NCI-H2107 (cell line): ENCODE measurements at places on chromosomes 2 and 18.
A peak's percentile ranks its signal among the peaks of the same experiment; 100 is the strongest.

DNA sequence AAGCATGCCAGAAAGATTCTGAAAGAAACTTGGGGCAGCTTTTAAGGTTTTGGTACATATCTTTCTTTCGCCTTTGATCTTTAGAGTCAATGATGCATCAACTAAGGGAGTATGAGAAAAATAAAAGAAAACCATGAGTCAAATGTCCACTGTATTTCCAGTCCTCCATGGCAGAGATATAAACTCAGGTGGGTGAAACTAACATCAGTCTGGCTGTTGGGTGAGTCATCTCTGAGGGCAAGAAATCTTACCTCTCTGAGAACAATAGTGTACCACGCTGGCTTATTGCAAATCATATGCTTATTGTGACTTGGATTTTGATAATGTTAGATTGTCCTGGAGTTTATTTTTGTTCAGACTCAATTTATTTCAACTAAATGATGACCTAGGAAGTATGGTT is 521.0 kb downstream of the PLCL1 start:
- no peak for DNase-seq

DNA sequence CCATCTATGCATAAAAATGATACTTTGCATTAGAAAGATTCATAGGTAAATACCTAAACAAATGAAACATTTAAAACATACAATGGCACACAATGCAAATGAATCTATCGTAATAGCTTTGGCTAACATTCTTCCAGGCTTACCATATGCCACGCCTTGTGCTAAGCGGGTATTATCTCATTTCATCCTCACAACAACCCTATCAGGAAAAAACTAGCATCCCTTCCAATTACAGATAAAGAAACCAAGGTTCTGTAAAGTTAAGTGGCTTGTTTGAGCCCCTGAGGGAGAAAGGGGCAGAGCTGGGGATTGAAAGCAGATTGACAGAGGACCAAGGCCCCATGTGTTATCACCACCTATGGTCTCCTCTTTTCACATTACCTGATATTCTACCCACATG is 145.4 kb upstream of the ETAA1 start:
- no peak for DNase-seq

DNA sequence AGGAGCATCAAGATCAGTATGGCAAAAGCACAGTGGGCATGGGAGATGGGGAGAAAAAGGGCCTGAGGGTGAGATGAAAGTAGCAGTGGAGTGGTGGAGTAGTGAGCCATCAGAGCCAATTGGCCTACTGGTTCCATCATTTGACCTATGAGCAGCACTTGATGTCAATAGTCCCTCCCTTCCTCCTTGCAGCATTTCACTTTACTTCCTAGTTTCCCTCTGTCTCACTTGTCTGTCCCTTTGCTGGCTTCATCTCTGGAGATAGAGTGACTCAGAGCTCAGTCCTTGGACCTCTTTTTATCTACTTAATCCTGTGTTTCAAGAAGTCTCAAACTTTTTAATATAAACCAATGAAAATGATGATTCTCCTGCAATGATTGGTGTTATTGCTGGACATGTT is 32.1 kb downstream of the FBXO48 start:
- no peak for DNase-seq

DNA sequence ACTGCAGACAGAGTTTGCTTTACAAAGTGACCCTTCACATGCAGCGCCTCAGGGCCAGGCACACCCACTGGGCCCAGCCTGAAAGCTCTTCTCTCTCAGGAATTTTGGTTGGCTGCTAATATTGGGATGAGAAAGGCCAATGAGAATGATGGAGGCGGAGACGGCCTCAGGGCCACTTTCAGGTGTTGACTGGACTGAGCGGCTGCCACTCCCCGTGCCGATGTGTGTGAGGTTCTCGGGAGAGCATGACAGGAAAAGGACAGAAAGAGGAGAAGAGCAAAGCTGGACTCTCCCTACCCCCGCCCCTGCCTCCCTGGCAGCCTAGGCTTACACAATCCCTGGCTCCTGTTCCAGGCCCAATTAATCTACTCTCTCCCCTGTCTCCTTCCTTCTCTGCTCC is 155.7 kb downstream of the CELF4 start:
- DNase-seq, result no peak

DNA sequence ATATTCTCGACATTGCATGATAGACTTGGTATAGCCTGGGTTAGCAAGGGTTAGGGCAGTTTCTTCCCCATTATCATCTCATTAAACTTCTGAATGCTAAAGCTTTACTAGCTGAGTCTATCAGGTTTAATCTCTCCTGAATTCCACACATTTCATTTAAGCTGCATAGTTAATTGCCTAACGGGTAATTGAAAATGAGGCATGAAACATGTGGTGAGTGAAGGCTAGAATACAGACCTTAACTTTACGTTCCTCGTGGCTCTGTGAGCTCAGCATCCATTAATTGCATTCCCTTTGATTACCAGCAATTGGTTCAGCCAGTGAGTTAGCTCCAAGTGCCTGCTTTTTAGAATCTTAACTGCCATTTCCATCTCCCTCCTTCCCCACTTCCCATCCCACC is 126.5 kb upstream of the MEX3C start:
- no peak for DNase-seq

DNA sequence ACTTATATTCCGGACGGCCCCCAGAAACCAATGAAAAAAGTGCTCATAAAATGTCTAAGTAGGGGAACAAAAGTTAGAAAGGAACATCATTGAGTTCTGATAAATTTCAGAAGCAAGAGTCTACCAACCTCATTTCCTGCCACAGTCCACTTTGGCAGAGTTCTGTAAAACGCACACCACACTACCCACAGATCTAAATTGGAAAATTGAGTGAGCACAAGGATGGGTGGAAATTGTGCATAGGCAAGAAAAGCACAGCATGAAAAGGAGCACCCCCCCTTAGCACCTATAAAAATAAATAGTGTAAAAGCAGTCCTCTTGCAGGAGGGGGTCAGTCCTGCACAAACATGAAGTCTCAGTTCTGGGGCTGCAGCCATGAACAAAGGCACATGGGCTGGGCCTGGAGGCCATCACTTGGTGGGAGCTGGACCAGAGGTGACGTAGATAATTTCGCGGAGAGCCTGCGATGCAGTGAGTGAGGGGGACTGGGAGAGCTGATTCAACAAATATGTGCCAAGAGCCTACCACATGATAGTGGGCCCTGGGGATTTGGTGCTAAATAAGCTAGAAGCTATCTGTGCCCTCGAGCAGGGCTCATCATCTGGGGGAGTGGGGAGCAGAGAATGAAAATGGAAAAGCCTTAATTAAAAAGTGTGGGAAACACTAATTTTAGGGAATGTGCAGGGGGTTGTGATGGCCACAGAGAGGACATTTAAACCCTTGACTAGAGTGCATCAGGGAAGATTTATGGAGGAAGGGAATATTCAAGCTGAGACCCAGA is 48.9 kb upstream of the SPP2 start:
- no peak for DNase-seq

DNA sequence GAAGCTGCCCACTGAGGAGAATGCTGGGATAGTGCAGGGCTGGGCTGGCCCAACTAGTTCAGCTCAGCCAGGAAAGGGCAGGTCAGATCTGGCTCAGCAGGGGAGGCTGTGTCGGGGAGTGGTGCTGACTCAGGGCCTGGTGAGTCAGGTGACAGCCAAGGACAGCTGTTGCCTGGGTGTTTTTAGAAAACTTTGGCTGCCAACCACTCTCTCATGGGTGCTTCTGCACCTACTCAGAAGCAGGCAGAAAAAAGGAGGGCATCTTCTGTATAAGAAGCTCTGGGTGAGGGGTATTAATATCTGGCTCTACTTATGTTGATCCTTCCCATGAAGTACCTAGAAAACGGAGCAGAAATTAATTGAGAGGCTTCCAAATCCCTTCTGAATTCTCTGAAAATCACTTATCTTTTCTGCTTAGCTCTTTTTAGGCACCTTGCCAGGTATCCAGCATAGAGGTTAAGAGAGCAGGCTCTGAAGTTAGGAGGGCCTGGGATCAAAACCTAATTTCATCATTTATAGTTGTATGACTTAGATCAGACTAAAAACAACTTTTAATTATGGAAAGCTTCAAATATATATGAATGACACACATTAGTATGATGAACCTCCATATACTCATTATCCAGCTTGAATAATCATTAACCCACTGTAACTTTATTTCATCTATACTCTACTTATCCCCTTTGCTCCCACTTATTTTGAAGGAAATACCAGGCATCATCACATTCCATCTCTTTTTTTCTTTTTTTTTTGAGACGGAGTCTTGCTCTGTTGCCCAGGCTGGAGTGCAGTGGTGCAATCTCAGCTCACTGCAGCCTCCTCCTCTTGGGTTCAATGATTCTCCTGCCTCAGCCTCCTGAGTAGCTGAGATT is 15.5 kb upstream of the RAB10 start:
- no peak for DNase-seq

DNA sequence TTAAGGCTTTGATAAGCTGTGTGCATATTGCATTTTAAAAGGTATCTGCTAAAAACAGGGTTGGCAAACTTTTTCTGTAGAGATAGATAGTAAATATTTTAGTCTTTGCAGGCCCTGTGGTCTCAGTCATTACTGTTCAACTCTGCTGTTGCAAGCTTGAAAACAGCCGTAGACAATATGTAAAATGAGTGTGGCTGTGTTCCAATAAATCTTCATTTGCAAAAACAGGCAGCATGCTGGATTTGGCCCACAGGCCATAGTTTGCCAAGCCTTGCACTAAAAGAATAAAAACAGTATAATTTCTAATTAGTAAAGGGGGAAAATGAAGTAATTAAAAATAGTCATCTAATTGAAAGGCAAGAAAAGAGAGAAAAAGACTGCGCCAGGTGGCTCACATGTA is 35.3 kb downstream of the GCKR start:
- DNase-seq, result no peak

- DNase-seq, result no peak
These were observed 1074.2 kb upstream of the ZEB2 start for GRCh38 chr2:145593991-145594614.

DNA sequence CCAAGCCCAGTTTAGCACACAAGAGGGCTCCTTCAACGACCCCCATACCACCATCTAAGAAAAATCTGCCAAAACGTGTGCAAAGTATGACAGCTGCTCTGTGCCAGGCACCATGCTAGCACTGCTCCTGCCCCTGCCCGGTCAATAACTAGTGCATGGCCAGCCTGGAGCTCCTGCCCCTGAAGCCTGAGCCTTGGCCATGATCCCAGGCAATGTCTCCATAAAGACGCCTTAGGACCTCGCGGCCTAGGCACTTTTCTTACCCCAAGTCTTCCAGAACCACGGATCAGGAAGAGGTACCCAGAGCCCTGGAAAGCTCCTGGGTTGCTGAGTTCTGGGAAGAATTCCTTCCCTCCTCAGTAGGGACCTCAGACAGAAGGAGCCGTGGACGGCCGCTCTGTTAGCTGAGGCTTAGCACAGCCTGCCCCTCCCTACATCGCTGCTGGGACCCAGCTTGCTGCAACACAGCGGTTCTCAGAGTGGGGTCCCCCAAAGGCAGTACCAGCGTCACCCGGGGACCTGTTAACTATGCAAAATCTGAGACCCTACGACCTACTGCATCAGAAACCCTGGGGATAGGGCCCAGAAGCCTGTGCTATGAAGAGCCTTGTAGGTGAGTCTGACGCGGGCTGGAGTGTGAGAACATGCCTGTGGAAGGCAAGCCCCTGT is 117.8 kb upstream of the TWIST2 start:
- DNase-seq, result no peak

GRCh38 chr2:45276914-45277313 is 267.7 kb upstream of the SIX2 start:
- DNase-seq, result no peak

DNA sequence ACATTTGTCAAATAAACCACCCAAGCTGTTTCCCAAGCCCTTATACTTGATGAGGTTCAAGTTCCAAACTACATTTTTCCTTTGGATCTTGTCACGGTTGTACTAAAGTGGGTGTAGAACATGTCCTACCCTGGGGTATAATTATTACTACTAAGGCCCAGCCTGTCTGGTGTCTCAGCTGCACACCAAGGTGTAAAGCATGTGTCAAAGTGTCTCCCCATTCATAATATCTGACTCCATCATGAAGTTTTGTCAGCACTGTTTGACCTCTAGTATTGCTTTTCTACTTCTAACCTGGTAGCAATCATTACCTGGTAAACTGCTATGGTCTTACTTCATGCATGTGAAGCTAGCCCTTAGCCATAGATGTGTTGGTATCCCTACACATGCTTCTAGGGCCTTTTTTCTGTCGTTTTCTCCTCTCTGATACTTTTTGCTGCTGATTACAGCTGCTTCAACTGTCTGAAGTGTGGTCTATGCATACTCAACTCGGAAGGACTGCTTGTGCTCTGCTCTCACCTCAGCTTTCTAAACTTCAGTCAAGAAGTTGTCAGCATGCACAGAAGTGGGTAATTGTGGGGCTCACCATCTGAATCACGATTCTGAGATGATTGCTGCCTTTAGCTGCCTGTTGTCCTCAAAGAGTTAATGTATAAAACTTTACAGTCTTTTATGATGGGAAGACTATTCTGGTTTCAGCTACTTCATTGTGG is 445.7 kb upstream of the TRIB2 start:
- DNase-seq, result no peak

- peak; percentile 66 for DNase-seq
These were observed 124.7 kb downstream of the CABLES1 start for GRCh38 chr18:23259701-23260681.

GRCh38 chr2:2156881-2157280 is 174.2 kb downstream of the MYT1L start:
- no peak for DNase-seq

GRCh38 chr18:46559946-46560670 is 96.9 kb downstream of the LOXHD1 start:
- DNase-seq, result no peak

DNA sequence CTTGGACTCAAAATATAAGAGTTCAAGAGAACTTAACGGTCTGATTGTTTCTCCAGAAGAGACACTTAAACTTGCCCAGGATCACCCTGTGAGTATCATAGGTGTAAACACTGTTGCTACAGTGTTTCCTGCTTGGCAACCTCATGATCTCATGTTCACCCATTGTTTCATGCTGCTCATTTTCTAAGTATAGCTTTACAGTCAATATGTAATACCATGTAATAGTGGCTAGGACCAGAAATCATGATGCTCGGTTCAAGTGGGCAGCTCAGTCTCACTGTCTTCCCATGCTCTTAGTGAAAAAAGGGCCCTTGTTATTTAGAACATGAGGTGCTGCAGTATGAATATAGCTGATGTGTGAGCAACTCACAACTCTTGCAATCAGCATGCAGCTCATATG is 157.5 kb downstream of the CERS6 start:
- DNase-seq, result no peak

DNA sequence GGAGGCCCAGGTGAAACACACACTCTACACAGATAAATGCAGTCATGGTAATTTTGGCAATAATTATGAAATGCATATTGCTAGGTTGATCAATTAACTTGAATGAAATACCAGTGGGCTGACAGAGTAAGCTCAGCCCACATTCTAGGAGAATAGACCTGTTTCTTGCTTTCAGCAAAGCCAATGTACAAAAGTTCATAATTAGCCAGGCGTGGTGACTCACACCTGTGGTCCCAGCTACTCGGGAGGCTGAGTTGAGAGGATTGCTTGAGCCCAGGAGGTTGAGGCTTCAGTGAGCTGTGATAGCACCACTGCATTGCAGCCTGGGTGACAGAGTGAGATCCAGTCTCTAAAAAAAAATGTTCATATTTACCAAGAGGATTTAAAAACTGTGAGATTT is 15.7 kb upstream of the MBP start:
- DNase-seq, result no peak
